ENCODE measurements at places on chromosomes 6 and 20.

GRCh38 chr6:150233843-150234269 lies 91.0 kb downstream of the PPP1R14C start:
- no peak for DNase-seq

DNA sequence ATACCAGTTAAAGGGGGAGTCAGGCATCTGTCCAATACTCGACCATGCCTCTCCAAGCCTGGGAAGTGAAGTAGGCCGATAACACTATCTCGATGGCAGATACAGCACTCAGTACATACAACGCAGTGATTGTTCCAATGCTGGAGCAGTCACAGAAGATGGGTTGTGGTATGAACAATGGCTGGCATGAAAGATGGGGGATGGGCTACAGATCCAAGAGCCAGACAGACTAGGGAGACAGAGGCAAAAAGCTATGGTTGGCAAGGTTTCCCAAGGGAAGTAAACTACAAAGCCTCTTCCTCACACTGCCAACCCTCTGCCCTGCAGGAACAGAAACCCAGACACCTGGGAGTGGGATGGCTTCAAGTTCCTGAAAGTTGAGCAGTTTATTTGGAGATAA lies 19.2 kb downstream of the FKBP1A start:
- no peak for DNase-seq

DNA sequence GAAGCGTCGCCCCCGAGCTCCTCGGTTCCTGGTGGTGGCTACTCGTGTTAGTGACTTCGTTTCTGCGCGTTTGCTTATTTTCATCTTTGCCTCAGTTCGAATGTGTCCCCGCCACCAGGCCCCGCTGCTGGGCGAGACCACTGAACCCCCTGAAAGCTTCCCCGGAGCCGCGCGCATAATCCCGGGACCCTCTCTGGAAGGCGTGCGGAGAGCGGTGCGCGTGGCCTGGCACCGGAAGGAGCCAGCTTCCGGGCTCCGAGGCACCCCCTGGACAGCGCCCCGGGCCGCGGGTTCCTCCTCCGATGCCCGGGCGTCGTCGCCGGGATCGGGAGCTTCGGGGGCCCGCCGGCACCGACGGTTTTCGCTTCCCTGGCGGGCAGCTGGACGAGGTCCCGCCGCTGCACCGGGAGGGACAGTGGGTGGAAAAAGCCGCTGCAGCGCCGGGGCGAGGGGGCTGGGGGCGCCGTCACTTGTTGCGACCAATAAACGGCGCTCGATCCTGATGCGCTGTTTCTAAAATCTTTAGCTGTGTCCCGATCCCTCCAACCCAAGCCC lies 643 bp upstream of the SLC35D3 start:
- peak; percentile 24 for DNase-seq

DNA sequence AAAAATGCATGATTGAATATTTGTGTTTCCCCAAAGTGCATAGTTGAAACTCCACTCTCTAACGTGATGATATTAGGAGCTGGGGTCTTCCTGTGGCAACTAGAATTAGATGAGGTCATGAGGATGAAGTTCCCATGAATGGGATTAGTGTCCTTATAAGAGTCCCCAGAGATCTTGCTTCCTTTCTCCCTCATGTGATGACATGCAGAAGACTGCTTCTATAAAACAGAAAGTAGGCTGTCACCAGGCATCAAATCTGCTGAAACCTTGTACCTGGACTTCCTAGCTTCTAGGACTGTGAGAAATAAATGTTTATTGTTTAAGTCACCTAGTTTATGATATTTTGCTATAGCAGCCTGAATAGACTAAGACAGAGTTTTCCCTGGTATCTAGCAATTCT lies 586.5 kb upstream of the EPHA7 start:
- DNase-seq = no peak

GRCh38 chr6:149225946-149226345 lies 91.6 kb upstream of the TAB2 start:
- DNase-seq = no peak

DNA sequence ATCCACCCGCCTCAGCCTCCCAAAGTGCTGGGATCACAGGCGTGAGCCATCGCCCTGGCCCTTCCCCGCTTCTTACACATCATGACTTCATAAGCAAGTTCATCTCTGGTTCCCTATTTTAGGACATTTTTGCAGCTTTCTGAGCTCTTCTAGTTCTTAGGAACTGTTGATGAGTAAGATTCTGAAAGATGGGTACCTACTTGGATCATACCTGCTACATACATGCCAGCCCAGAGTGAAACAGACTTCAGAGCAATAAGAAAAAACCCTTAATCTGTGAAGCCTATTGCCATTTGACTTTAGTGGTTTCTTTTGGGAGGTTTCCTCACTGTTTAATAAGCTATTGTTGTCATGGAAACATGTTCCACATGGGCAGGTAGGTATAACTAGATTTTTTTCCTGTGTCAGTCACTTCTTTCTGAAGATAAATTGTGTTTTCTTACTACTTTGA lies 27.9 kb upstream of the TMEM217 start:
- DNase-seq = no peak

- no peak for DNase-seq
These were observed 9.2 kb downstream of the DUSP22 start for GRCh38 chr6:301526-301925.

DNA sequence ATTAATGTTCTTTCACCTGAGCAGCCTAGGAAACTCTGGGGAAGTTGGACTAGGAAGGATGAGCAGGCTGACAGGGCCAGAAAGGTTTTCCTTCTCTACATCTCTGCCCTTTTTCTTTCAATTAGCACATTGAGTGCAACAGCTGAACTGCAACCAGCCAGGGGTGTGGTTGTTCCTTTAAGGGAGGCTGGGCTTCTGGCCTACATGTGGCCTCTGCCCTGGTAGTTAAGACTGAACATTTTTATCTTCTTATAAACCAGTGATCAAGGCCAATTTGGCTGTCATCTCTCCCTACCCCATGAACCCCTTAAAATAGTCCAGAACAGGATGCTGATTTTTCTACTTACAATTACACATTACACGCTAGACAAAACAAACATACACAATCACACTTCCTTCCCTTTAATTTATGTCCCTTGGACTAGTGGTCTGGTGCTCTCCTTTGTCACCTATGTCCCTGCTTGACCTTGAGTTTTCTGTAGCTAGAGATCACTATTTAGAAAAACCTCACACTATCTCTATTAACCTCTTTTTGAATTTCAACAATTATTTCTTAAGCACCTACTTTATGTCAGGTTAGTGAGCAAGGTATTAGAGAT lies 60.3 kb downstream of the RNF217 start:
- DNase-seq = peak; percentile 41

DNA sequence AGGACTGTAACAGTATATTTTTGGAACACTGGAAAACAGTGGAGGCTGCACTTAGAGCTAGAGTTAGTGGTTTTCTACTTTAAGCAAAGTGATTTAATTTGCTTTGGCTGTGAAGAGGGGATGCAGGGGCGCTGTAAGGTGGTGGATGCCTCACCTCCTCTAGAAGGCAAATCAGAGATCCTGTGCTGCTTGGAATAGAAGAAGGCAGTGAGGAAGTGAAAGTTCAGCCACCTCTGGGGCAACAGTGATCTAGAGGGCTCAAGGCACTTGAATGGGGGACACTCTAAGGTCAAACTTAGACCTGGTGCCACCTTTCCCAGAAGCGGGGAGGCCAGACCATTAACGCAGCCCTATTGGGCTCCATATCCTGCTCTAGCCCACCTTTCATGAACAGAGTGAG lies 19.0 kb upstream of the SNRPB2 start:
- no peak for DNase-seq

DNA sequence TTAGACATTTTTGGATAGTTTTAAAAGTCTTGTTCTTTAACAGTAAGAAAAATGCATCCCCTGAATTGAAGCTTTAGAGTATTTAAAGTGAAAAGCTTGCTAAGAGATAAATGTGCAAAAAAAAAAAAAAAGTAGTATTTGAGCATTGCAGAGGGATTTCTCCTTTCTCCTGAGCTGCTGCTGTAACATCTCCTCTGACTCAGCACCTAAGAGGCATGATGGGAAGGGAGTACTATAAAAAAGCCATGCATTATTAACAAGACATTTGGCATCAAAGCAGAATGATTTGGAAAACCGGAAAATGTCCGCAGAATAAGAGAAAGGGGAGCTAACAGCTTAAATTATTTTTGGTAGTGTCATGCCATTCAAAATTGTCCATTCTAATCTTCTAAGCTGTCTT lies 27.9 kb downstream of the B4GALT5 start:
- DNase-seq = no peak

- no peak for DNase-seq
These were observed 60.9 kb downstream of the MCHR2 start for GRCh38 chr6:99933129-99933528.

DNA sequence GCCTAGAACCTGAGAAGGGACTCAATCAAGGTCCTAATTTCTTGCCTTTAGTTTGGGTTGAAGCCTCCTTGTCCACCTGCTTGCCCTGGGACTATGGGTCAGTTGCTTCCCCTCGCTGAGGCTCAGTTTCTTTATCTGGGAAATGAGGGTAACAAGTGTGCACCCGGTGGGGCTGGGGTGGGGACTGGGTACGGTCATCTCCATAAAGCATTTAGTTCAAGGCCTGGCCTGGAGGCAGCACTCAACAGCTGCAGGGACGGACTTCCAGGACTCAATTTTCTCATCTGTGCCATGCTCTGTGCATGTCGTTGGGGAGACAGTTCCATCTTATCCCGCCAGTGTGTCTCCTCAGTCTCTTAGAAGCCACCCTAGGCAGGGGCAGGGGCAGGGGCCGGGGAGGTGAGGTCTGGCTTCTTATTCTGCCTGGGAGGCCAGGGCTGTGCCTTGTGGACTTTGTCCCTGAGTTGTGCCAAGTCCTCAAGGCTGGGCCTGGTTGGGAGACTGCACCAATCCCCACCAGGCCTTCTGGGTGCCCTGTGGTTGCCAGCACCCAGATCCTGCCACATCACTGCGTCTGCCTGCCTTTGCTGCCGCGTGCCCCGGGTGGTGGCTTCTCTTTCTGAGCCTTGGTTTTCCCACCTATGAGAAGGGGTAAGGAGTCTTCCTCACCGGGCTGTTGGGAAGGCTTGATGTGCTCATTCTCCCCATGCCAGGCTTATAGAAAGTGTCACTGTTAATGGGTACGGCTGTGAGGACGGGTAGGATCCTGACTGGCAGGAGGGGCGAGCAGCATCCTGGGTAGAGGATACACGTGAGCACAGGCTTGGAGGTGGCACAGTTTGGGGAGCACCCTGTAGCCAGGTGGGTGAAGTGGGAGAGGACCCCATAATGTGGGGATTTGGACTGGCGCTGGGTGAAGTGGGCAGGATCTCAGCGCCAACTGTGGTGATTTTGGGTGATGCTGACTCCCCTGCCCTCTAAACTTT lies 8.6 kb downstream of the SRC start:
- no peak for DNase-seq

- no peak for DNase-seq
These were observed 7.7 kb upstream of the KLHL31 start for GRCh38 chr6:53673162-53673727.

- DNase-seq = no peak
These were observed 25.7 kb downstream of the OVOL2 start for GRCh38 chr20:18031888-18032509.

GRCh38 chr20:63592661-63593060 lies 18.6 kb upstream of the HELZ2 start:
- DNase-seq = no peak

DNA sequence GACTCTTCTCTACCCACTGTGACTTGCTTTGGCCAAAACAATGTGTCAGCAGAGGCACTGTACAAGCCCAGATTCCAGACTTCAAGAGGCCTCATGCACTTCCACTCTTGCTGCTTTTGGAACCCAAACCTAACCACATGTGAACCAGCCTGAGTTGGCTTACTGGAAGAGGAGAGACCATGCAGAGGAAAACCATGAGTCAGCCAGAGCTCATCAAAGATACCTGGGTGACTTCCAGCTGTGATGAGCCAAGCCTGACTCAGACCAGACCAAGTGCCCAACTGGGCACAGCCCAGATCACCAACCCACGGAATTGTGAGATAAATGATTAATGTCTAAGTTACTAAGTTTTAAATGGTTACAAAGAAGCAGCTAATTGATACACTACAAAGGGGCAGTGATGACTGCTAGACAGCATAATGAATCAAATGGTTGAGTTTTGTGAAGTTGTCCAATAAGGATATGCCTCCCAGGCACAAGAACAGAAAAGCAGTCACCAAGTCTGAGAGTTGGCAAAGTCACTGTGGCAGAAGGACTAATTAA lies 16.2 kb upstream of the BEND6 start:
- DNase-seq = no peak

GRCh38 chr6:84718038-84718955 lies 46.1 kb downstream of the TBX18 start:
- no peak for DNase-seq

DNA sequence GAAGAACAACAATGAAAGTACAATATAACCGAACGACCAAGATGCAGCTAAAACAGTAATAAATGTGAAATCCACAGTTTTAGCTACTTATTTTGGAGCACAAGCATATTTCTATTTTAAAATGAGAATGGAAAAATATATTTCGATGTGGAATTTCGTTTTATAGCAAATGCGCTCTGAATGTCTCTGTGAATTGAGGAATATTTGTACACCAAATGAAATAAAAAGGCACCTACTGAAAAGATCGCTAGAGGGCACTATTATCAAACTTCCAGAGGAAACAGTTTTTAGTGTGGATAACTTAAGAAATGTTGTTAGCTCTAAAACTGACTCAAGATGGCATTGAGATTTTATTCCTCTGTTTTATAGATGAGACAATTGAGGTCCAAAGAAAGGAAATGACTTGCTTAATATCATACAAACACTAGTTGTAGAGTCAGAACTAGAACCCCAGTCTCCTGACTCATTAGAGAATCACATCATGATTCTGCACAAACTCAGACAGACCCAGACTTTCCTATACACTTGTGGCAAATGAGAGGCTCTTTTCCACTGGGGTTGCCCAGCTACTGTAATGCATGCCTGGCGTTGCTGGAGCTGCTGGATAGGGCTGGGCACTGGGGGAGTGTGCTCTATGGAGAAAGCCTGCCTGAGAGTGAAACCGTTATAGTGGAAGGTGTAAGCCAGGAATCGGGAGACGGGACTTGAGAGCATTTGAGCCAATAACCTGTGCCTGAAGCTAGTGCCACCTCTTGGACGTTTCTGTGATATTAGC lies 51.9 kb downstream of the GCLC start:
- peak; percentile 77 for DNase-seq

GRCh38 chr6:152135755-152136448 lies 328.4 kb downstream of the ESR1 start:
- DNase-seq = no peak

- DNase-seq = no peak
These were observed 279.9 kb downstream of the SLC35F1 start for GRCh38 chr6:118186672-118187567.

- no peak for DNase-seq
These were observed 31.8 kb upstream of the APCDD1L start for GRCh38 chr20:58546756-58547622.
